ENCODE measurements at places on chromosomes 7 and 10. TPM values are rescaled to one million over a fixed set of nuclear protein-coding genes. Genes with fewer than 3 reads are reported as not detected.

The TRA2A gene
- total RNA-seq, result 108 TPM

The NUB1 gene
- total RNA-seq, result 59.2 TPM

The DPP6 gene
- total RNA-seq, result not detected

The HOXA7 gene
- total RNA-seq, result not detected

The INMT gene
- not detected for total RNA-seq

The EPHB6 gene
- total RNA-seq, result 7.0 TPM

The CALN1 gene
- not detected for total RNA-seq

The CDH23 gene
- 4.7 TPM for total RNA-seq

The MMD2 gene
- total RNA-seq, result not detected

The THSD7A gene
- not detected for total RNA-seq

The SPDYE2 gene
- total RNA-seq, result 0.31 TPM

The SDK1 gene
- 0.03 TPM for total RNA-seq

The ASB10 gene
- total RNA-seq, result not detected

The CCL24 gene
- not detected for total RNA-seq

The PON1 gene
- total RNA-seq, result not detected

The ACTL6B gene
- not detected for total RNA-seq

The NFE2L3 gene
- total RNA-seq, result 10.4 TPM

The SORCS3 gene
- not detected for total RNA-seq

The TRIL gene
- not detected for total RNA-seq

The MOSPD3 gene
- 42.1 TPM for total RNA-seq

The COL26A1 gene
- total RNA-seq, result not detected

The SYT15 gene
- 1.0 TPM for total RNA-seq

The CTNNA3 gene
- total RNA-seq, result 1.3 TPM

The SLC29A4 gene
- 0.42 TPM for total RNA-seq

The AGAP4 gene
- total RNA-seq, result 20.6 TPM

The GTPBP4 gene
- total RNA-seq, result 67.1 TPM

The NPC1L1 gene
- total RNA-seq, result not detected

The ECHDC3 gene
- 1.4 TPM for total RNA-seq

The NEUROD6 gene
- not detected for total RNA-seq

The HOGA1 gene
- total RNA-seq, result not detected

The PAX4 gene
- total RNA-seq, result not detected

The CLRN3 gene
- not detected for total RNA-seq

The PFKFB3 gene
- 93.0 TPM for total RNA-seq

The HOXA6 gene
- total RNA-seq, result not detected

The DDX21 gene
- total RNA-seq, result 94.9 TPM

All from activated CD8-positive, alpha-beta T cell treated with anti-CD3 and anti-CD28 coated beads, Interleukin-2, amount 10 ng/mL, durations not matched to agents 7 days and 5 days (primary cell).